Naive thymus-derived CD4-positive, alpha-beta T cell (primary cell): ENCODE measurements at places on chromosomes 7 and 10.
A peak's percentile ranks its signal among the peaks of the same experiment; 100 is the strongest.

GRCh38 chr7:127080576-127080975 is 172.2 kb downstream of the GRM8 start:
- DNase-seq: no peak
- no peaks in the 10 kb centered on the region for H3K4me1 ChIP-seq

DNA sequence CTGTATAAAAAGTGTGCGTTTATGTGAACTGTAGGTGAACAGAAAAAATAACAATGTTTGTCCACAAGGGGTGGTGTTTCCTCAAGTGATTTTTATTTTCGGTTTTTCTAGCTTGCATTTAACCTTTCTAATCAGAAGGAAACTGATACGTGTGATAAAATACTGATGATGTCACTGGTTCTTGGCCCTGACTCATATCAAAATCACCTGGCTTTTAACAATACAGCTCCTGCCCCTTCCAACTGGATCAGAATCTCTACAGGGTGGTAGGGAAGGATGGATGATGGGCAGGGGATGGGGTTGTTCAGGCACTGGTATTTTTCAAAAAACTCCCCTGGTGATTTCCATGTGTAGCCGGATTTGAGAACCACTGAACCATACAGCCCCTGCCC is 10.9 kb downstream of the NPFFR1 start:
- H3K4me1 ChIP-seq: no peaks in the 10 kb centered on the region
- no peaks in the 10 kb centered on the region for H3K36me3 ChIP-seq
- no peaks in the 10 kb centered on the region for H3K27me3 ChIP-seq
- no peak overlapping the region for H3K27ac ChIP-seq

DNA sequence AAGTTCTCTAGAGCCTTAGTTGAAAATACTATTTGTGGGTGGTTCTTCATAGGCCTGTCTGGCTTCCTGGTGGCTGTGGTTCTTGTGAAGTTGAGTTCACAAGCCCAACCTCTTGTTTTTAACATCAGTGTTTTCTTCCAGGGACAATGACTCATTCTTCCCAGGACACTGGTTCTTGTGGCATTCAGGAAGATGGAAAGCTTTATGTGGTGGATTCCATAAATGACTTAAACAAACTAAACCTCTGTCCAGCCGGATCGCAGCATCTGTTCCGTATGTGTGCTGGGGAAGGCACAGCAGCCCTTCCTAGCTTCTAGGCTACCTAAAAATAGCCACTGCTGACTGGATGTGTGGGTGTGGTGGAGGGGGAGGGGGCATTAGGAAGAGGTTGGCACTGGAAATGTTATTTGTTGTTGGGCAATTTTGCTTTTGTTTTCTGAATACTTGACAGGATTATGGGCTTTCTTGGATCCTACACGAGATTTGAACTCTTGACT is 3.9 kb downstream of the LSMEM1 start:
- H3K4me1 ChIP-seq: no peaks in the 10 kb centered on the region
- DNase-seq: no peak
- H3K36me3 ChIP-seq: no peaks in the 10 kb centered on the region
- H3K4me3 ChIP-seq: no peak overlapping the region
- H3K27ac ChIP-seq: no peak overlapping the region

DNA sequence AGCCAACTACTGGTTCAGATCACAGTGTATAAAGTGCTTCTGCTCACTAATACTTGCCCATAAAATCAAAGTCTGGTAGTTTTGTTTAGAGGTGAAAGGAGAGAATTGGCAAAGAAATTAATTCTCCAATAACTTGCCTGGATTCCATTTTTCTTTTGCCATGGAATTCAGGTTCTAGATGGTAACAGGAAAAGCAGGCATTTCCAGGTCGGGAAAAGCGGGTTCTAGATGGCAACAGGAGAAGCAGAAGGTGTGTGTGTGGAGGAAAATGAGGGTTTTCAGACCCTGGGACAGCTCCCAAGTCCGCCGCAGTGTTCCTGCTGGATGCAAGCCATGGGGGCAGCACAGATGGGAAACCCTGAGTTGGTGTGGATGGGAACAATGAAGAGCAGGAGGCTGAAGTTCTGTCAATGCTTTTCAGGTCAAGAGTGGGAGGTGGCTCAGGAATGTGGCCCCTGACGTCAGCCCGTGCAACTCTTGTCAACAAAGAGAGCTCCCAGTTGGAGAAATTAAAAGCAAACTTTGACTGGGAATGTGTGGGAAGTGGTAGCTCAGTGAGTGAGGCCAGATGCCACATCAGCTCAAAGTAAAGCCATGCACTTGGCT is 696.7 kb downstream of the LRMDA start:
- DNase-seq: no peak
- H3K27ac ChIP-seq: no peak overlapping the region
- H3K4me3 ChIP-seq: no peak overlapping the region
- no peaks in the 10 kb centered on the region for H3K27me3 ChIP-seq
- H3K36me3 ChIP-seq: no peaks in the 10 kb centered on the region

- H3K4me1 ChIP-seq: no peaks in the 10 kb centered on the region
- H3K4me3 ChIP-seq: no peak overlapping the region
- H3K27me3 ChIP-seq: no peaks in the 10 kb centered on the region
- no peak overlapping the region for H3K27ac ChIP-seq
These were observed 25.8 kb downstream of the PTTG1IP2 start for GRCh38 chr7:90495241-90495640.

DNA sequence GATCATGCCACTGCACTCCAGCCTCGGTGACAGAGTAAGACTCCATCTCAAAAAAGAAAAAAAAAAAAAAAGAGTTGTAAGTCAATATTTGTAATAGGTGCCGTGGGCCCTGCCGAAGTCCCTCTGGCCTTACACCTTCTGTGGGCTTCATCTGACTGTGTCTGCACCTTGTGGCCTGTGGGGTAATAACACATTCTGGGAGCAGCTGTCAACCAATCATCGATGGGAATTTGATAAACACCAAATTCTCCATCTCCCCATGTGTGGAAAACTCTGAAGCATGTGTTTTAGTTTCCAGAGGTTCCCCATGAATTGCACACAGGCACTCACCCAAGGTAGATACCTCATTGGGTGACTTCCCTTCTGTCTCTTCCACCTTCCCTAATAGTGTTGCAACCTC is 10.8 kb downstream of the ZNF394 start:
- no peak overlapping the region for H3K4me3 ChIP-seq
- H3K36me3 ChIP-seq: peaks cover 13% of the 10 kb centered on the region
- no peaks in the 10 kb centered on the region for H3K27me3 ChIP-seq
- no peak overlapping the region for H3K27ac ChIP-seq
- no peaks in the 10 kb centered on the region for H3K4me1 ChIP-seq

DNA sequence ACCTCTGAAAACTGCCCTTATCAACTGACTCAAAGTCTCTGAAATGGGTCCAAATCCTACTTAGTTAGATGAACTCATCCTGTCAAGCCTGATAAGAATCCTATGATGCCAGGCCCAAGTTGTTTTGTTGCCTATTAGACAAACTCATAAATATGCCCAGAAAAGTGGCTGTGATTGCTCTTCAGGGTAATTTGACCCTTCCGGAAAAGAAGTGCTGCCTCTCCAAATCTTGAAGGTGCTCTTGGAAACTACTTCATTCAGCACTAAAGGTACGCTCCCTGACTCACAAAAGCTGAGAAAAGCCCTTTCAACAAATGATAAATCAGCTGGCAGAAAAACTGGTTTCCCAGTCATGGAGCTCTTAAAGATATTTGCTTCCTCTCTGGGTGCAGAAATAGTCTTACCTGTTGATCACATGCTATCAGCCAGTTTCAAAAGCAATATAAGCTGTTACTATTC is 6.7 kb downstream of the IFIT5 start:
- H3K4me1 ChIP-seq: peaks cover 13% of the 10 kb centered on the region
- no peak for DNase-seq
- H3K36me3 ChIP-seq: no peaks in the 10 kb centered on the region
- no peak overlapping the region for H3K4me3 ChIP-seq
- H3K27ac ChIP-seq: no peak overlapping the region
- H3K27me3 ChIP-seq: no peaks in the 10 kb centered on the region

GRCh38 chr10:73251683-73252444 is 580 bp downstream of the MRPS16 start:
- H3K27ac ChIP-seq: peak overlapping the region; percentile 92
- no peak for DNase-seq
- H3K27me3 ChIP-seq: no peaks in the 10 kb centered on the region
- H3K4me1 ChIP-seq: peaks cover 30% of the 10 kb centered on the region
- H3K4me3 ChIP-seq: peak overlapping the region; percentile 94

GRCh38 chr7:91979590-91979989 is 38.9 kb downstream of the AKAP9 start:
- H3K4me1 ChIP-seq: no peaks in the 10 kb centered on the region
- H3K27me3 ChIP-seq: no peaks in the 10 kb centered on the region
- no peaks in the 10 kb centered on the region for H3K36me3 ChIP-seq
- H3K27ac ChIP-seq: no peak overlapping the region
- H3K4me3 ChIP-seq: no peak overlapping the region

- no peaks in the 10 kb centered on the region for H3K36me3 ChIP-seq
- no peak overlapping the region for H3K27ac ChIP-seq
- no peak overlapping the region for H3K4me3 ChIP-seq
- no peaks in the 10 kb centered on the region for H3K4me1 ChIP-seq
- DNase-seq: no peak
These were observed 102.8 kb upstream of the CDK13 start for GRCh38 chr7:39847227-39847626.

DNA sequence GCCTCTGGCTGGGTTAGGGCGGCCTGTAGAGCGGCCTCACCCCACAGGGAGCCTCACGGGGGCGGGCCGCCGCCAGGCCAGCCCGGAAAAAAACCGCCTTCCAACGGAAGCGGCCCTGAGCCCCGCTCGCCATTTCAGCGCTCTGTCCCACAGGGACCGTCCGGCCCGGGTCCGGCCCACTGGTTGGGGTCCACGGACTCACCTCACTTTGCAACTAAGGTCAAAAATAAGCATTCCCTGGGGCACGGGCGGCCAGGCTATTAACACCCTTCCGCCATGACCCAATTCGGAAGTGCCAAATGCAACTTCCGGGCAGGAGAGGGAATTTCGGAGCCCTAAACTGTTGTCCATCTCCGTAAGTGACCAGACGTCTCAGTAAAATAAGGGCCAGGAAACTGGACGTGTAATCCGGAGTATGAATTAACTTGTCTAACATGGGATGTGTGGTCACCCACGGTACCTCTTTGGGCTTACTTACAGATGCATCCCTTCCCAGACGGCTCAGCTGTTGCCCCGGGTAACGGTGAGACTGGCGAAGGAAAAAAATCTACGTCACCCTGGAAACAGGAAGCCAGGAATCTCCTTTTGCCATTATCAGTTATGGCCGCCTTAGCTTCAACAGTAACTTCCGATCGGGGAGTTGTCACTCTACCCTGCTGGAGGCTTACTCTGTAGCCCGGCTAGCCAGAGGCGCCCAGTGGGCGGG is at the start of gene BBIP1:
BBIP1 (minus strand) TSS at position 538 of the 706 bp plus-strand sequence. CDS start 1,023 bp downstream, outside the sequence.
- H3K27me3 ChIP-seq: no peaks in the 10 kb centered on the region
- H3K4me3 ChIP-seq: peak within 1 kb of the TSS; percentile 97
- H3K4me1 ChIP-seq: peaks cover 17% of the 10 kb centered on the region

DNA sequence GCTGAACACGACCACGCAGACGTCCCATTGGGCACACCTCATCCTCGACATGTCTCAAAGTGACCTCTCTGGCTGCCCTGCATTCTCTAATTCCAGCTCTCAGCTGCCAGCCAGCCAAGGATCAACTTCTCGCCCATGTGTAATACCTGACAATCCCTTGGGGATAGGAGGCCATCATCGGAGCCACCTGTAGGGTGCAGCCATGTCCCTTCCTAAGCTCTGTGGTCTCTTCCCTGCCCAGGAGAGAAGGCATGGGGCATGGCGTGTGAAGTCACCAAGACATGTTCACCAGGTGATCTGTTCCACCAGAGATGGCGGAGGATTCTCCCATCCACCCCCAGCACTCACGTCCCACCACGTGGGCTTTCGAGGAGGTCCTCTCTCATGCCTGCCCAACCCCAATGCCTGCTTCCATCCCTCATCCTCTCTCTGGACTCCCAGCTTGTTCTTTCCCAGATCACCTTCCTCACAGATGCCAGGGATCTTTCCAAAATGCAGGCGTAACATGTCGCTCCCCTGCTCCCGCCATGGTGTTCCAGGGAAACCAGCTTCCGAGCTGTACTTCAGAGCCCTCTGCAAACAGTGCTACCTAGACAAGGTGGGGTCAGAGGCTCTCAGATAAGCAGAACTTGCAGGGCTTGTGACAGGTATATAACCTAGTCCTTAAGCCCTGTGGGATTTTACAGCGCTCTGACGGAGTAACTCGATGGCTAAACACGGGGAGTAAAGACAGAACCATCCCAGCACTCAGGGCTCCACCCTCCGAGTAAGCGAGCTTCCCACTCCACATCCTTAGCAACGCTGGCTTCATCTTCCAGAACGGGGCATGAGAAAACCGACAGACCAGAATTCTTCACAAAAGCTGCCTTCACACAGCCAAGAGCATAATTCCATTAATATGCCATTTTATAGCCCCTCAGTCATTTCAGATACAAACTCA is 41.1 kb downstream of the BRI3 start:
- H3K27ac ChIP-seq: no peak overlapping the region
- no peak overlapping the region for H3K4me3 ChIP-seq
- DNase-seq: no peak
- H3K27me3 ChIP-seq: no peaks in the 10 kb centered on the region
- H3K36me3 ChIP-seq: no peaks in the 10 kb centered on the region

GRCh38 chr7:28455486-28455885 is 43.2 kb downstream of the CREB5 start:
- no peaks in the 10 kb centered on the region for H3K4me1 ChIP-seq
- H3K36me3 ChIP-seq: no peaks in the 10 kb centered on the region
- H3K27me3 ChIP-seq: no peaks in the 10 kb centered on the region
- H3K27ac ChIP-seq: no peak overlapping the region

- H3K4me1 ChIP-seq: no peaks in the 10 kb centered on the region
- no peak overlapping the region for H3K27ac ChIP-seq
- H3K4me3 ChIP-seq: no peak overlapping the region
- peaks cover 28% of the 10 kb centered on the region for H3K27me3 ChIP-seq
These were observed 3.1 kb upstream of the EVX1 start for GRCh38 chr7:27239387-27240014.

GRCh38 chr10:98138031-98138430 is 3.6 kb downstream of the R3HCC1L start:
- peak; percentile 32 for DNase-seq
- H3K4me1 ChIP-seq: peaks cover 23% of the 10 kb centered on the region
- no peak overlapping the region for H3K4me3 ChIP-seq
- peaks cover 6% of the 10 kb centered on the region for H3K36me3 ChIP-seq

- no peaks in the 10 kb centered on the region for H3K36me3 ChIP-seq
- H3K4me3 ChIP-seq: no peak overlapping the region
- no peak overlapping the region for H3K27ac ChIP-seq
- H3K27me3 ChIP-seq: no peaks in the 10 kb centered on the region
- no peaks in the 10 kb centered on the region for H3K4me1 ChIP-seq
- DNase-seq: no peak
These were observed 71.1 kb upstream of the INSYN2A start for GRCh38 chr10:127267442-127267841.
